NCI-H1930 (cell line): ENCODE measurements at places on chromosomes 7 and 10.
A peak's percentile ranks its signal among the peaks of the same experiment; 100 is the strongest.

GRCh38 chr10:119515511-119516045, 26.9 kb downstream of the RGS10 start:
- no peak for DNase-seq

- DNase-seq: no peak
These were observed 22.2 kb downstream of the MRC1 start for GRCh38 chr10:17831341-17831740.

GRCh38 chr7:54788664-54789063, 29.7 kb upstream of the SEC61G start:
- peak; percentile 43 for DNase-seq

DNA sequence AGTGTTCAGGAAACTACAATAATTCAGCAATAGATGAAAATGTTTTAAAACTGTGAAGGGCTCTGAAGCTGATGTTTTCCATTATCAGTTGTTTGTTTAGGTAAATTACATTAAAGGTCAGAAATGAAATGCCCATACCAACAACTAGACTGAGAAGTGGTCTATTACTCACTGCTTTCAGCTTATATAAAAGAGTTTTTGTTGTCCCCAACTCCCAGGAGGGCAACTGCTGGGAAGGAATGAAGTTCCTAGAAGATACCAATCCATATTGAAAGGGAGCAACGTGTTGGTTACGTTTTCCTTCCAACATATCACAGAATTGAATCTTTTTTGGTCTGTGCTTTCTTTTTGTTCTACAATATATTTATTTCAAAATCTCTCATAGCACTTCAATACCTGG, 330.6 kb upstream of the LRRN3 start:
- no peak for DNase-seq

GRCh38 chr10:58903071-58903470, 273.4 kb upstream of the PHYHIPL start:
- no peak for DNase-seq

- DNase-seq: no peak
These were observed 42.7 kb downstream of the BICC1 start for GRCh38 chr10:58555170-58555929.

GRCh38 chr7:139883814-139884213, 54.8 kb downstream of the TBXAS1 start:
- DNase-seq: no peak

DNA sequence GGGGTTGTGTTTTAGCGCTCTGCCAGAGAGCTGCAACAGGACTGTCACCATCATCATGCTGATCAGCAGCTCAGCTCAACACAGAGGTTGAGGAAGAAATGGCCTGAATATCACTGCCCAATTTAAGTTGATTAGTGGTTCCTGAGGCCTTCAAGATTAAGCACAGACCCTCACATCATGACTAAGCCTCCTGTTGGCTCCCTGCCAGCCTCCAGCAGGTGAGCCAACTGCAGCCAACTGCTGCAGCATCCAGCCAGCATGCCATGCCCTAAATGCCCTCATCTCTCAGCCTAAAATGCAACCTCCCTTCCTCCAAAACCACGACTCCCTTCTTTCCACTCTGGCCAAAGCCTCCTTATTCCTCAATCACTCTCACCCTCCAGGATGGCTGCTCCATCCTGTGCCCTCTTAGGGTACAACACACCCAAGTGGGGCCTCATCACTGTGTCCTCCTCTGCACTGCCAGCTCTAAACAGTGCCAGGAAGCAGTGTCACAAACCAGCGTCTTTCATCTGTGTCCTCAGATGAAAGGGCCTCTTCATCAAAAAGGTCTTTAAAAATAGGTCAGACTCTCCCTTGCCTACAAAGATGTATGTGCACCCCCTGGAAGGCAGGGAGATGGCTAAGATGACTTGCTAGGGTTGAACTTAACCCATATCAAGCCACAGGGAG, 259.3 kb downstream of the ZEB1 start:
- DNase-seq: no peak

DNA sequence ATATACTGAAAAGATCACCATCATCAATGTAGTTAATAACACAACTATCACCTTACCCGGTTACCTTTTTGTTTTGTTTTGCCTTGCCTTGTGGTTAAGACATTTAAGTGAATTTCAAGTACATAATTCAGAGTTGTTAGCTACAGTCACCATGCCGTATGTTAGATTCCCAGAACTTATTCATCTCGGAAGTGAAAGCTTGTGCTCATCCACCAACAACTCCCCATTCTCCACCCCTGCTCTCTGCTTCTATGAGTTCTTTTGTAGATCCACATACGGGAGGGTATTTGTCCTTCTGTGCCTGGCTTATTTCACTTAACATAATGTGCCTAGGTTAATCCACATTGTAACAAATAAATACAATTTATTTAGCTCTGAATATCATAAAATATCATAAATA, 182.8 kb upstream of the ADARB2 start:
- no peak for DNase-seq

DNA sequence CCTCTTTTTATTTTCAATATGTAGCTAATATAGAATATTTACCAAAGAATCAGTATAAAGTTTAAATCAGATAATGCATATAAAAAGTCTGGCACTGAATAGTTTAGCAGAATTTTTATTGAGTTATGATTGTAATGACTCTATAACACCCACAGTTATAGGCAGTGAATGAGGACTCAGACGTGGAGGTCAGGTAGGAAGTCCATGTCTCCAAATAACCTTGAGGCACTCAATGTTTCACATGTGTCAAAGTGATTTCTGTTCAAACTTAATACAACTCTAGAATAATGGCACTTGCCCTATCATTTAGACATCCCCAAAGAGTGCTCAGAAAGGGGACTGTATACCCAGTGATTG, 332.1 kb downstream of the BMPER start:
- DNase-seq: no peak

GRCh38 chr10:100519311-100520051, at the start of gene SEC31B:
SEC31B (minus strand) TSS chr10:100519861; CDS start chr10:100516952, 2,909 bp downstream.
- DNase-seq: peak; percentile 41

- no peak for DNase-seq
These were observed 103.9 kb upstream of the LEP start for GRCh38 chr7:128137181-128137580.

GRCh38 chr10:26503911-26504310, 65.8 kb downstream of the APBB1IP start:
- DNase-seq: no peak

GRCh38 chr7:771234-772004, 44.3 kb upstream of the PRKAR1B start:
- no peak for DNase-seq

GRCh38 chr10:97321032-97321803, 2.1 kb downstream of the FRAT1 start:
- DNase-seq: no peak

GRCh38 chr7:391411-391951, 101.5 kb downstream of the FOXL3 start:
- DNase-seq: no peak

DNA sequence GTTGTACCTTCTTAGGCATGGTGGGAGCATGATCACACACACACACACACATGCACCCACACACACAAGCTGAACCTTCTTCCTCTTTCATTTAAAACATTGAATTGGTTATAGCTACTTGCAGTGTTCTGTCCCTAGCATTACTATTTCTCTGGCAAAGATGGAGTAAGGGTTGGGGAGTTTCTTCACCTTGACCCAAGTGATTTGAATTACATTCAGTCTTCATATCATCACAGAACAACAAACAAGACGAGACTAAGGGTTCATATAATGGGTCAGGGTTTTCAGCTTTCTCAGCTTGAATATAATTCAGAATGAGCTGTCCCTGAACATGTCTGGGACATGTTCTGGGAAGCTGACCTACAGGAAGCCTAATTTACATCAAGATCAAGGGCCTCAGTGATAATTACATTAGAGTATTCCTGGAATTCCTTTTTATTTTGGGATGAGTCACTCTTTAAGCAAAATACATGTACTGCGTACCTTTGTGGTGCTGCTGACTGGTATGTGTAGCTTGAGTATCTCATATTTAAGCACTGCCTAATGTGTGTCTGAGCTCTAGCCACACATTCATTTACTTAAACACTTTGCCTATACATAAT, 213.5 kb upstream of the TMEM229A start:
- DNase-seq: no peak

DNA sequence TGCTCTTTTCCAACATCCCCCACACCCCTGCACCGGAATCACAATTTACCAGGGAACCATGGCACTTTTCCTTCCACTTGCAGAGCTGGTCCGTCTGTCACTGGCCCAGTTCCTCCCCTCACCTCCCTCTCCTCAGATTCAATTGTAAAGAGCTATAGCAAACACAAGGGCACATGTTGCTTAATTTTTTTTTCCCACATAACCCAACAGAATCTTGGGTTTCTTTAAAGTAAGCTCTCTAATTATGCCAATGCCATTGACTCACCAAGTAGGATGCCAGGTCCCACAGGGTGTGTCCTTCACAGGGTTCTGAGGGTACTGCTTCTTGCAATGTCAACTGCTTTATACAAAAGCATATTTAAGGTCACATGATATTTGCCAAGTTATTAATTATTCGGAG, 262.2 kb downstream of the AUTS2 start:
- DNase-seq: no peak

GRCh38 chr7:135775230-135775629, 26.6 kb upstream of the FAM180A start:
- DNase-seq: no peak

GRCh38 chr10:123974406-123974805, 82.8 kb upstream of the CPXM2 start:
- no peak for DNase-seq

- no peak for DNase-seq
These were observed 166.8 kb downstream of the SORCS1 start for GRCh38 chr10:106997721-106998120.

DNA sequence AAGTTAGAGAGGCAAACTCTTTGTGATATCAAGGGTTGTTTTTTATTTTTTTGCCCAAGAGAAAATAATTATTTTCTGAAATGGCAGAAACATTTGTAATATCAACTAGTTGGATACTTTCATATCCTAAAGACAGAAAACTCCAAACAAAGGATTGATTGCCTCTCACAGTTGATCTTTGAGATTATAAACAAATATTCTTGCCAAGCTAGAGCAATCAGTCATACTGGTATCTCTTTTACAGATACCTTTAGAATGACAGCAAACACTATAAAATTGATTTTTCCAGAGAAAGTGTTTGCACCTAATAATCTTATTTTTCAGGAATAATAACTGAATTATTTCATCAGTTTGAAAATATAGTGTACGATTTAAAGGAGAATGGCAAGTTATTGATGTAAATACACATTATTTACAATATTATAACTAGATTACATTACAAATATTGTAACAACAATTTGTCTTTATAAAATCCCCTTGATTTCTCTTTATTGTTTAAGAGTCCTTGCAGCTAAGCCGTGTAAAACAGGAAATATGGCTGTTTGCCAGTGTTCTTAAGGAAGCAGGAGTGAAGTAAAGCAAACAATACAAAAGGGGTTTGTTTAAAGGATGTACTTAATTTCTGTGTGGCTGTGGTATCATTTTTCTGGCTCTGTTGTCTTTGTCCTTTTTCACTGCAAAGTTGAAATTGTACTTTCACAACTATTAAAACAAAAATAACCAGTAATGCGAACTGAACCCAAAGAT, 58.4 kb downstream of the MAPK8 start:
- no peak for DNase-seq

GRCh38 chr10:132554991-132555647, 17.5 kb downstream of the INPP5A start:
- DNase-seq: no peak

GRCh38 chr10:71656220-71656619, 63.4 kb downstream of the C10orf105 start:
- no peak for DNase-seq

GRCh38 chr7:44167920-44168319, 21.3 kb downstream of the GCK start:
- DNase-seq: no peak

DNA sequence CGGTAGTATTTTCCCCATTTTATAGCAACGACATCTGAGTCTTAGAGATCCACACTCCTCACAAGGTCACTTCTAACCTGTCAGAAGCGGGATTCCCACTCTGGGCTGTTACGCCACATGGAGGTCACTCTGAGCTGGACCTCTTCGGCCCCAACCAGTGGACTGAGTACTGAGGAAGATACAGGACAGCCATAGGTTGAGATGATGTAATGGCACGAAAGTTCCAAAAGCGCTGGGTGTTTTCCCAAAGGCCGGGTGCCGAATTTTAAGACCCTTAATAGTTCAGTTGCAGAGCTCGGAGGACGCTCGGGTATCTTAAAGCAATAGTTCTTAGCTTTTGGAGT, 699 bp downstream of the GHITM start:
- no peak for DNase-seq

- DNase-seq: no peak
These were observed 102.9 kb downstream of the ZNF438 start for GRCh38 chr10:30928742-30929141.

- DNase-seq: no peak
These were observed 43.4 kb downstream of the BPGM start for GRCh38 chr7:134690016-134690415.
